ENCODE measurements at places on chromosomes 2 and 18. TPM values are rescaled to one million over a fixed set of nuclear protein-coding genes. Genes with fewer than 3 reads are reported as not detected.

The ANKRD39 gene
- total RNA-seq = 37.0 TPM

The CD28 gene
- 130 TPM for total RNA-seq

The ABCG8 gene
- not detected for total RNA-seq

The SLC14A1 gene
- 0.86 TPM for total RNA-seq

The UGT1A1 gene
- total RNA-seq = not detected

The NLRC4 gene
- 0.19 TPM for total RNA-seq

The OSBPL1A gene
- 3.1 TPM for total RNA-seq

The SLC16A14 gene
- 4.0 TPM for total RNA-seq

The MEIS1 gene
- total RNA-seq = not detected

The RESP18 gene
- total RNA-seq = not detected

The SLC4A3 gene
- total RNA-seq = not detected

The LRPPRC gene
- 173 TPM for total RNA-seq

The CACNB4 gene
- 0.31 TPM for total RNA-seq

The RTP5 gene
- 0.07 TPM for total RNA-seq

The ASIC4 gene
- not detected for total RNA-seq
